ENCODE measurements at places on chromosomes 5 and 9.
A peak's percentile ranks its signal among the peaks of the same experiment; 100 is the strongest.

DNA sequence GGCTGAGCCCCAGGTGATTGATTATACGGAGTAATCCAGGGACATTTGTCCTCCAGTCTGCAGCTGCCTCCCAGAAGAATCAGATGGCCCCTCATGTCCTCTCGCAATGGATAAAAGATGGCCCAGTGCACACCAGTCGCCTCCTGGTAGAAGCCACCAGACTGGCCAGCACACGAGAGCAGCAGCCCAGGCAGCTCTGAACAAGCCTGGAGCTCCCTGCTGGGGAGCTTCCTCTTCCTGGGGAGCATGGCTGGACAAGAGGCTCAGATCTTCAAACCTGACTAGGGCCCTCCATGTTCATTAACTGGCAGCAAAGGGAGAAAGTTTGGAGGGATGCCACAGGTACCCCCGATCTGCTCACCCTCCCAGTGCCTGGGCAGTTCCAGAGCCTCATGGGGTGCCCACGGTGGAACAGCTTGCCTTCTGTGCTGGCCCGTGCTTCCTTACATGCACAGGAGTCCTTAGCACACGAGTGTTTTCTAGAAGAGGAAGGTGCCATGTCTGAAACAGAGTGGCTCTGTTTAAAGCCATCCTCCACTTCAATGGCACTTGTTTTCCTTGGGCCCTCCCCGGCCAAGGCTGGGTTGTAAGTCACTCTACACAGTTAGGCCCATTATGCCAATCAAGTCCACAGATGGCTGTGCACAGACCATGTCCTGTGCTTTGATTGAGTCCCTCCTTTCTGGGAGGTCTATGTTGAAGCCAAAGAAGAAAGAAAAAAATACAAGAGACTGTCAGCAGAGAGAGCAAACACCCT lies 75.6 kb downstream of the PRRT1B start:
- no peak for DNase-seq

DNA sequence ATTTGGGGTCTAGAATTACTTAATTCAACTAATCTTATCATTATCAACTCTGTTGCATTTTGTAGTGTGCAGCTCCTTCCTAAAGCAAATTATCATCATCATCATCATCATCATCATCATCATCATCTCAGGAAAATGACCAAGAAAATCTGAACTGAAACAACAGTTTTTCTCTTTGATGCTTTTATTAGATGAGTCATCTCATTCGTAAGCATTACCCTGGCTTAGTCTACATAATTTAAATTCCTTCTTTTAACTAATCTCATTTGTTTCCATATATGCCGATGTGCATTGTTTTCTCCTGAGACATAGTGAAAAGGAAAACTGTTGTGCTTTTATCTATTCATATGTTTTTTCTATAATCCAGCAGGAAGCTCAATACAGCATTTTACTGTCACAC lies 173.0 kb upstream of the PDE4D start:
- DNase-seq, result no peak

- DNase-seq, result no peak
Measured at GRCh38 chr5:95178046-95178651, 106.7 kb downstream of the MCTP1 start.

DNA sequence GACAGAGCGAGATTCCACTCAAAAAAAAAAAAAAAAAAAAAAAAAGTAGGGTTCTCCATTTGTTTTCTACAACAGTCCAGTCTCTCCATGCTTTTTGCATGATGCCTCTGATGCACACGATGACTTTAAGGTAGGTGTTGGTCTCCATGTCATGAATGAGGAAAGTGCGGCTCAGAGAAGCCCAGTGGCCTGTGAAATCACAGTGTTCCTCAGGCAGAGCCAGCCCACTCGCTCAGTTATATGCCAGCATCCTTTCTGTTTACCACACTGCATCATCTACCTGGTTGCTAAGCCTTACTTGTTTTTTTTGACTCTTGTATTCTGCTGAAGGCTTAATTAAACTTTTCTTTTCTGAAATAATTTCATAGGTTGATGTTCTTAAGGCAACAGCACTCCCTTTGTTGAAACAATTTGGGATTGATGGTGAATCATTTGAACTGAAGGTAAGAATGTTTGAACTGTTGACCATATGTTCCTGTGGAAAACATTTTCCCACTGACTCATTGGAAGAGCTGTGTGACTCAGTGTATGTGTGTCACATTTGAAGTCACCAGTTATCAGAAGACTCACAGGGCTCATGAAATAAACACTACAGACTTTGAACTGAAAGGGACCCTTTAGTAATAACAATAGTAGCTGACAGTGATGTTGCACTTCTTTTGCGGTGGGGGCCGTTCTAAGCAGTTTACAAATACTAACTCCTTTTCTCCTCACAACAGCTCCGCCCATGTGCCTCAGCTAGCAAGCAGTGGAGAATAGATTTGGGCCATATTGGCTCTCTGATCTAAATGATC lies 40.2 kb downstream of the RCL1 start:
- no peak for DNase-seq

DNA sequence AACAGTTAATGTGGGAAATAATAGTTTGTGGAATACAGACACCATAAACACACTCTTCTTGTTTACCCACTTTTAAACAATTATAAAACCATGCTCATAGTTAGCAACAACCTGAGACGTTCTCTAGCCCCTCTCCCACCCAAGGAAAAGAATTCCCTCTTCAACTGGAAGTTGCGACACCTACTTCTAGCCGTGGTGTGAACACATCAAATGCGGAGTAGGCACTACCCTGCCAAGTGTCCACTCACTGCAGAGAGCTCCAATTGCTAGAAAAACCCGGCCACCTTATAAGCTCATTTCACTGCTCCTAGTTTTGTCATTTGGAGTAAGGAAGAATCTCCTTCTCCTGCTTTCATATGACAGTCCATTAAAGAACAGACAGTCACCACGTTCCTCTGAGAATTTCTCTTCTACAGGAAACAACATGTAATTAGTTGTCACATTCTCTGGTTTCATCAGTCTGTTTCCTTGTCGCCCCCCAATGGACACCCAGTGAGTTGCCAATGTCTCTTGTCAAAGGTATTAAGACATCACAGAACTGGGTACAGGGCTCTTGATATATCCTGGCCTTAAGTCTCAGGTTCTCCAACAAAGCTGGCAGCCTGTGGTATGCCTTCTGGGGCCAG lies 47.3 kb downstream of the PRLR start:
- DNase-seq, result peak; percentile 34

GRCh38 chr9:114621975-114622609 lies 11.0 kb downstream of the TMEM268 start:
- DNase-seq, result no peak

DNA sequence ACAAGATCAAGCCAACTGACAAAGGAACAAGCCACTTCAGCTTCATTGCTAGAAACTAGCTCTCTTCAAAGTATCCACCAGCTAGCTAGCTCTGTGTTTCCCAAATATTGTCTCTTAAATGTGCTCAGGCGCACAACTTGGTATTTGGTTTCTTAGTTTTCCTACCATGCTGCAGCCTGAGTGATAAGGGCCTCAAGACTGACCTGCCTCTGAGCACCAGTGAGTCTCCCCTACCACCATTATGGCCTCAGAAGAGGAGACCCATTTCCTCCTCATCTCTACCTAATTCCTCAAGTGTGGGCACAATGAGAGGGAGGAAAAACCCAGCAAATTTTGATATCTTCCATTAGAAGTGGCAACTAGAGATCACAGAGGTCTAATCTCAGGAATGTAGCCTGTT lies 34.6 kb upstream of the KIF2A start:
- DNase-seq, result no peak

DNA sequence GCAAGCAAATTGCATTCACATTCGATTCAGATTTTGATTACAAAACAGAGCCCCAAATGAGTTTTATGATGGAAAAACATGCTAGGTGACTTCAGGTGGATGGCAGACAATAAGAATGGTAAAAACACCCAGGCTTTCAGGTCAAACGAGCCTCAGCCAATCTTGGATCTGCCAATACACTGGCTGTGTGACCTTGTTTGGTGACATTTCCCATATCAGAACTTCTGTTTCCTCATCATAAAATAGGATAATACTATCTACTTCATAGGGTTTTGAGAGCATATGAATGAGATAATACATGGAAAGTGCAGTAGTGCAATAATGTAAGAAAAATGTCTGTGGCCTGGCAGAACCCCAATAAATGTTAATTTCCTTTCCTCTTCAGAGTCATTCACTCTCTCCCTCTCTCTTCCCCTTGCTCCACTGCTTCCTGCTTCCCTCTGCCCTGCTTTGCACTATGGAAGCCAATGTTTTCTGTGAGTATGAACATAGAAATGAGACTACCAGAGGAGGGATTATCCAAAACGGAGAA lies 54.7 kb downstream of the SH3RF2 start:
- no peak for DNase-seq

DNA sequence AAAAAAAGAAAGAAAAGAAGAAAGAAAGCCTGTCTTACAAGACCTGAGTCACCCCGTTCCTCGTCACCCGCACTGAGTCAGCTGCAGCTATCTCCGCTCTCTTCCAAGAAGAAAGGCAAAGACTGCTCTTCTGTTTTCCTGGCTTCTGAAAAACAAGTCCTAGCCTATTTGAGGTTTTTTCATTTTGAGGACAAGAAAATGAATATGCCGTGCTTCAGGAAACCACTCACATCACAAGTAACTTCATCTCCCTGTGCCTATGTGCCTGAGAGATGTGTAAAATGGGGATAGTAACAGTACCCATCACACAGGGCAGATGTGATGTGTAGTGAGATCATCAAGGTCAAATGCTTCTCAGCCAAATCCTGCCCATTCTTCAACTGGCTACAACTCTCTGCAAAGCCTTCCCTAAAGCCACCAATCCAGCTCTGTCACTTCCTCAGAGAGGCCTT lies 78.4 kb downstream of the GLDC start:
- DNase-seq, result no peak

- no peak for DNase-seq
Measured at GRCh38 chr5:52150501-52150900, 637.2 kb upstream of the ITGA1 start.

DNA sequence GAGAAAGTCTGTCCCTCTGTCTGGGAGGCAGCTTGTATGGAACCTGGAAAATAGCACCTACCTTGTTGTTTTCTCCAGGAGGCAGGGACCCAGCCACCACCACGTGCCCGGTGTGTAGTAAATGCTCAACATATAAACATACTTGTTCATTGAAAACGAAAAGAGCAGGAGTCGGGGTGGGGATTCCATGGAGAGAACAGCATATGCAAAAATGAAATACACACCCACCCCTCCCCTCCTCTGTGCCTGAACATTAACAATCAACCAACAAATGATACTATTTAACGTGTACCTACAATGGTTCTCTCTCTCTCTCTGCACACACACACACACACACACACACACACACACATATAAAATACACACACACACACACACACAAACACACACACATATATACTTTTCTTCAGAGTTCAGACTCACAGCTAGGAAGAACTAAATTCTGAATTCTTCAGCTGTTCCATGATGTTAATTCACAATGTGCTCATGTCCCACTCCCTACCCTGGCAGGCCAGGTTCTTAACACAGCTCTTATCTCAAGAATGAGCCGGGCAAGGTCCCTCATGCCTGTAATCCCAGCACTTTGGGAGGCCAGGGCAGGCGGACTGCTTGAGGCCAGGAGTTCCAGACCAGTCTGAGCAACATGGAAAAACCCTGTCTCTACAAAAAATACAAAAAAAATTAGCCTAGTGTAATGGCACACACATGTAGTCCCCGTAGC lies 16.3 kb upstream of the DENND1A start:
- DNase-seq, result no peak

GRCh38 chr5:43040287-43041098 lies at the start of gene ANXA2R:
Gene ANXA2R, minus strand, starts transcription at chr5:43040319. Its CDS starts 273 bp downstream, at chr5:43040046.
- peak; percentile 85 for DNase-seq

All from left ventricle myocardium inferior (tissue), 1 donor.